Aorta (tissue), 5 donors: ENCODE measurements at places on chromosomes 6 and 20.

DNA sequence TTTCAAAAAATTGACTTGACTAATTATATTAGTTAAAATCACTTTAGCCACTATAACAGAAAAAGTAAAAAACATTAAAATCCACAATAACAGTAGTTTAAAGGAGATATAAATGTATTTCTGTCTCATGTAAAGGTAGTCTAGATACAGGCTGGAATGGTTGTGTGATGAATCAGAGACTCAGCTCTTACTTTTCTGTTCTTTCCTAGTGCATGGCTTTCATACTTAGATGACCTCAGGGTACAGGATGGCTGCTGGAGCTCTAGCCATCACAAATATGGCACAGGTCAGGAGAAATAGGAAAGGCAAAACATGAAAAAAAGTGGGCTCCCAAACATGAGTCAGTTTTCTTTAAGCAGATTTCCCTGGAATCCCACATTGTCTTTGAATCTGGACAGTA lies 157.7 kb upstream of the FLRT3 start:
- DNase-seq, result no peak

- peak; percentile 68 for DNase-seq
Measured at GRCh38 chr20:53826597-53827291, 233.1 kb upstream of the ZNF217 start.

GRCh38 chr20:8154638-8155037 lies 22.6 kb downstream of the PLCB1 start:
- no peak for DNase-seq

- DNase-seq, result no peak
Measured at GRCh38 chr6:72689107-72689954, 67.5 kb downstream of the KCNQ5 start.
